ENCODE measurements at places on chromosomes 3 and 15.

DNA sequence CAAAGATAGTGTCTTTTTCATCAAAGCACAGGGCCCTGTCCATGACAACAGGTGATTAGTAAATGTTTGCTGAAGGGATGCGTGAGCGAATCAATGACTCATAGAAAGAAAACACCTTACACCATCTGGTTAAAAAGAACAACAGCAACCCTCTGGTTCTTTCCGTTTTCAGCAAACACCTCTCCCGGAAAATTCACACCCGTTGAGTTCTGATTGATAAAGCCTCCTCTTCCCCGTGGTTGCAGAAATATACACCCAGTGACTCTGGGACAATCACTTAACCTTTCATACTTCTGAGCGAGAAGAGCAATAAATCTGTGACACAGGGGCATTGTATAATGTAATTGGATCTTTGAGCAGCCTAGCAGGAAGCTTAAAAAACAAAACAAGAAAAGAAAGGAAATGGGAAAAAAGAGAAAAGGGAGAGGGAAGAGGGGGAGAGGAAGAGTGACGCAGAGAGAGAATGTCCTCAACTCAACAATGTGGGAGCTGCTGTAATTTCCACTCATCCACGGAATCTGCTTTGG is 37.6 kb downstream of the ADAMTS9 start:
- DNase-seq, result no peak

- DNase-seq, result no peak
Measured at GRCh38 chr3:12974819-12975218, 98.4 kb downstream of the IQSEC1 start.

GRCh38 chr3:64903006-64903405 is 215.2 kb upstream of the ADAMTS9 start:
- DNase-seq, result no peak

- no peak for DNase-seq
Measured at GRCh38 chr15:86700864-86701610, 621.4 kb downstream of the AGBL1 start.

GRCh38 chr15:63474810-63475316 is 29.5 kb upstream of the USP3 start:
- no peak for DNase-seq

DNA sequence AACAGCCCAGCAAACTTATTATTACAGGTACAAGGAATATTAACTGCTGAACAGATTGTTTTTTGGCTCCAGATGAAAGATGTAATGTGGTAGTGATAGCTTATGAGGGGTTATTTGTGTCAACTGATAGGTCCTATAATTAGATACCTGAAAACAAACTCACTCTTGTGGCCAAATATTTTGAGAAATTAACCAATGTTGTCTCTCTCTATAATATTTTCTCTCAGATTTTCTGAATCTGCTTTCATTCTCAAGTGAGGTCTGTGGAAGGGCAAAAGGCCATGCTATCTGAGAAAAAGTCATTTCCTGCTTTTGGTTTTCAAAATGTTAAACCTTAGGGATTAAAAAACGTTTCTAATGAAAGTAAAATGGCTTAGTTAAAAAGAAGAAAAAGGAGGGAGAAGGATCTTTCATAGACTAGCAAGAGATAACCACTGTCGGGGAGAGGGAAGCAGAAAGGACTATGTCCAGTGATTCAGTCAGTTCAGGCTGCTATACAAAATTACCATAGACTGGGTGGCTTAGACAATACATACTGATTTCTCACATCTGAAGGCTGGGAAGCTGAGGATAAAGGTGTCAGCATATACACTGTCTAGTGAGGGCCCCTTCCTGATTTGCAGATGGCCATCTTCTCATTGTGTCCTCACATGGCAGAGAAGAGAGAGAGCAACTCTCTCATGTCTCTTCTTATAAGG is 277.5 kb upstream of the P2RY1 start:
- no peak for DNase-seq

GRCh38 chr3:131907796-131908195 is 127.0 kb downstream of the CPNE4 start:
- DNase-seq, result no peak

DNA sequence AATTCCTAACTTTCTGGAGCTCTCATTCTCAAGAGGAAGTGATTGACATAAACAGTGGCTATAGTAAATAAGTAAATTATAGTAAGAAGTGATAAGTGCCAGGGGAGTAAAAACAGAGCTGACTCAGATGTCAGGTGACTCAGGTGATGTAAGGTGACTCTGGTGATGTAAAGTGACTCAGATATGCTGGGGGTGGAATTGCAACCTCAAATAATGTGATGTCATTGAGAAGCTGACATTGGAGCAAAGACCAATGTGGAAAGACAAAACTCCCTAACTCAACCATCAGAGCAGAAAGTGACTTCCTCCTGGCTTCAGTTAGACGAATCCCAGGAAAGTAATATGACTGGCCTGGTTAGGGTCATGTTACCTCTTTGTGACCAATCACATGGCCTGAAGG is 144.2 kb upstream of the SNTN start:
- no peak for DNase-seq

DNA sequence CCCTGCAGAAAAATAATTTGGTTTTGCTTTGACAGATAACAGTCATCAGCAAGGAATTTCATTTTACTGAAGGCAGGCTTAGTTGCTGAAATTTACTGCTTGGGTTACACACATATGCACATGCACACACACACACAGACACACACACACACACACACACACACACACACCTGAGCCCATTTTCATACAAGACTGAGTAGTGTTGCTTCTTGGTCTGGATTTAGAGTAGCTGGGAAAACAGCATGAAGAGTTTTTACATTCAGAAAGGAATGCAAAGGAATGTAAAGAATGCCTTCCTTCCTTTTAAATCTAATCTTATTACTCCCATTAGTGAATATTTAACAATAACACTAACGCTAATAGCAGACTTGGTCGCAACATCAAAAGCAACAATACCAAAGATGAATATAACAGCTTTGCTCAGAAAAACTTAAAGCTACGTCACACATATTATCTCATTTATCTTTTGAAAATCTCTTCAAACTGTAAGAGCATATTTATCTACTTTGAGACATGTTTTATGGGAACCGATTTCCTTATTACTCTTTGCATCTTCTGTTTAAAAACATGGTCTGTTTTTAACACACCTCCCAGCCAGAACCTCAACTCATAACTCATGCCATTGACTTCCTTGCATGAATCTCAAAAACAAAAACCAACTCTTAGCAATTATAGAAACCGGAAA is 32.5 kb downstream of the RFTN1 start:
- DNase-seq, result no peak

DNA sequence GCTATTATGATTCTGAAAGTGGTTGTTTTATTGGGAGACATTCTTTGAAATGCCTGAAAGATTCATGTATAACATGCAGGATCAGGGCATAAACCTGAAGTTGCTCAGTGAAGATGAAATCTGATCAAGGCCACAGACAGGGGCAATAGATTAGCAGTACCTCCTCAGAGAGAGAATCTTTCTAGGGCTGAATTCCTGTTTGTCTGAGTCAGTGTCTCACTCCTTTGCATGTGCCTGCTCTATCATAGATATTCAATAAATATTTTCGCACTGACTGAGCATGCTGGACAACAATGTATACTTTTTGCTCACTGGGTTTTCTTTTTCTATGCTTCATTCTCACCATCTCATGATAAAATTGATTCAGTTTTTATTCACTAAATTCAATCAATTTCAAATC is 49.8 kb upstream of the PFN2 start:
- DNase-seq, result no peak

GRCh38 chr3:107643038-107643883 is 120.5 kb downstream of the BBX start:
- no peak for DNase-seq

DNA sequence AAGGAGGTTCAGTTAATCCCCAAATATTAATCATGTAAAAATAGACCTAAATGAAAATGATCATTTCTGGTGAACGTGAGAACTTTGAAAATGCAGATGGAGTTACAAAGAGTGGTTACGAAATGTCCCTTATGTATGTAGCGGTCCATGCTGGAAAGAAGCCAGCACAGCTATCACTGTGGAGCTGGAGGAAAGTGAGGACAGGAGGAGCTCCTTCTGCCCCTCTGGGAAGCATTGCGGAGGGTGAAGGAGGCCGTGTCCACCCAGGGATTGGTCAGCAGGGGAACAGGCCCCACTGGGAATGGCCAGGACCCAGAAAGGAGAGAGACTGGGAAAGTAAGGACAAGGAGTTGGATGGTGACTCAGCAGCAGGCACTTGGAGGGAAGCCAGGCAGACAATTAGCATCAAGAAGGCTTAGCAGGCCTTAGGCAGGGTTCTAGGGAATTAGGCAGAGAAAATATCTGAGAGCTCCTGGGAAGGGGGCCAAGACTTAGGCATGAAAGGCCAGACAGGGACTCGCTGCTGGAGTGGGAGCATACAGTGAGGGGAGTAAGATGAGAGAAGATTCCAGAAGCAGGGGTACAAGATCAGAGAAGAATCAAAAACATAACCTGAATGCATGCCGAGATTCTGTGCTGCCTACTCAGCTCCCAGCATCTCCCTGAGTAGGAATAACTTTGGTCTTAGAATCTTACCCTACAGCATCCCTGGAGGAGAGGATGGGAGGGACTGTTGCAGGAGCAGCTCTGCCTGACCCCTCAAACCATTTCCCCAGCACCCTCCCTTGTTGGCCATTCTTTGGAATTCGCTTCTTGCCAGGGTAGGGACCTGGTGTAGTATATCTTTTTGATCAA is 171.0 kb upstream of the UMPS start:
- no peak for DNase-seq

DNA sequence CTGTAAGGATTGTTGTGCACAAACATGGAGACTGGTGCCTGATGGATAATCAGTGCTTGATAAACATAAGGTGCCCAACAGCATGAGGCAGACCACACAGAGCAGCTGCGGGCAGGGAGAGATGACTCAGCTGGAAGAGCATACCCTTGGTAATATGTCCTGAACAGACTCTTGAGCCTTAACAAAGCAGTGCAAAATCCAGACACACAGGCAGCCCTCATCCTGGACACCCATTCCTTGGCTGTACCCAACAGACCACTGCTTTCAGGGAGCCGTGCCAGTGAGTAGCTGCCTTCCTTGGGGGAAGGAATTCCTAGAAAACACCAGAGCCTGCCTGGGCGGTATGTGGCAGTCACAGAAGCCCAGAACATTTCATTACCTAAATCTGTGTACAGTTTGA is 156.2 kb downstream of the CLSTN2 start:
- DNase-seq, result no peak

DNA sequence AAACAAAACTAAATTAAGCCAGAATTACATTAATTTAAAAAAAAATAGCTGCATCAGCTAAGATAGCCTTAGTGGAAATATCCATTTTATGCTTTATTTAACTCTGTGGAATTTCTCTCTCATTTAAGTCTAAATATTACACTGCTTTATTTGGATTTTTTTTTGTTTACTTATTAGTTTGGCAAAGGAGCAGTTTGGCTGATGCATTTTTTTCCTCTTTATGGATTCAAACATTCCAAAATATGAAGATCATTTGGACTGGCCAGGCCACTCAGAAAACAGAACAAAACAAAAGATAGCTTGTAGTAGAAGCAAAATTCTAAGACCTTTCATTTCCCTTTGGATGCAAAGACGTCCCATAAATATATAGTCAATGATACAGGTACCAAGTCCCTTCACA is 707.3 kb upstream of the UBE2E2 start:
- no peak for DNase-seq

DNA sequence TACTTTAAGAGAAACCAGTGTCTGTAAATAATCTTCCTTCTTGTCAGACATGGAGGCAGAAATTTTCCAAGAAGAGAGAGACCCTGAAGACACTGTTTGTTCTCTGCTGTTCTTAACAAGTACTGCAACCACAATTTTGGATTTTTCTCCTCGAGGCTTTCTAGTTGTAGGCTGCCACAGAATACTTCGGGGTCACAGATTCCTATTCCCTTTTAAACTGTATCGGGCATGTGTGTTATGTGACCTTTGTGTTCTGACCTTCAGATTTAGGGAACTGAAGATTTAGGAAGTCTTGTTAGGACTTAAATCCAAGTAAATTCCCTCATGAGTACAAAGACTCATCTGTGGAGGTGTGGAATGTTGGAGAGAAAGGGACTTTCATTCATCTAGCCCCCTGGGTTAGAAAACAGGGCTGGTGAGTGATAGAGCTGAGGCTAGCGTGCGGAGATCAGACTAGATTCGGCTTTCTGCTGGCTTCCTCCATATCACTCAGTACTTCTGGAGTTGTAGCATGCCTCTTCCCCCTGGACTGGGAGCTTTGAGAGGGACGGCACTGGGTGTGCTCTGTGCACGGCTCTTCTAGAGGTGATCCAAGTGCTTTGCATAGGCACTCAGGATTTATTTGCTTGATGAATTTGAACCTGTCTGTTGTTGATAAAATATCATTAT is 237.0 kb downstream of the LPP start:
- no peak for DNase-seq

- no peak for DNase-seq
Measured at GRCh38 chr15:31275331-31276262, 51.0 kb upstream of the KLF13 start.

DNA sequence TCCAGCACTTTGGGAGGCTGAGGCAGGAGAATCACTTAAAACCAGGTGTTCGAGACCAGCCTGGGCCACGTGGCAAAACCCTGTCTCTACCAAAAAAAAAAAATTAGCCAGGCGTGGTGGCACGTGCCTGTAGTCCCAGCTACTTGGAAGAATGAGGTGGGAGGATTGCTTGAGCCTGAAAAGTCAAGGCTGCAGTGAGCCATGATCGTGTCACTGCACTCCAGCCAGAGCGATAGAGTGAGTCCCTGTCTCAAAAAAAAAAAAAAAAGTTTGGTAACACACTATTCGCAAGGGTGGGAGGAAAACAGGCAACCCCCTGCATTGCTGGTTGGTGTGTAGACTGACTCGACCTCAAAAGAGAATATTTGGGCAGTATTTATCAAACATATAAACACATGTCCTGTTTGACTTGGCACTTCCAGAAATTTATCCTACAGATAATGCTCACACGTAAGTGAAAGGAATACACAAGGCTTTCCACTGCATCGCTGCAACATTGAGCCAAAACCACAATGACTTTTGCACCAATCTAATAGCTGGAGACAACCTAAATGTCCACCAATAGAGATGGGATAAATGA is 3.1 kb upstream of the ANPEP start:
- no peak for DNase-seq

DNA sequence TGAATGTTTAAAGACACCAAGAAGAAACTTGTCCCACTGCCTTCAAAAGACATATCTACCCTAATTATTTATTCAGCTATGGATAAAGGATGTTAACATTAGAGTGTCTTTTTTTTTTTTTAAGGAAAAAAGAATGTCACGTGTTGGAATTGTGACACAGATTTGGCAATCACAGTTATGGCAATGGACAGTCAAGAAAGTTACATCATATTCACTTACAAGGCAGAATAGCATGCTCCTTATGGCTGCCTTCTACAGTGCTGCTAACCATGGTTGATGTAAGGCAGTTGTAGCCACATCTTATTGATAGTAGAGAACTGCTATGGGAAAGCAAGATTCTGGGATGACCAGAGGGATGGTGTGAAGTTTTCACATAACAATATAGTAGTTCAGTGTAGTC is 128.8 kb upstream of the ZBTB20 start:
- no peak for DNase-seq

Data from T follicular helper cell (primary cell).